ENCODE measurements at places on chromosomes 7 and 10.

GRCh38 chr10:102227050-102227449, 951 bp downstream of the ELOVL3 start:
- DNase-seq = no peak

DNA sequence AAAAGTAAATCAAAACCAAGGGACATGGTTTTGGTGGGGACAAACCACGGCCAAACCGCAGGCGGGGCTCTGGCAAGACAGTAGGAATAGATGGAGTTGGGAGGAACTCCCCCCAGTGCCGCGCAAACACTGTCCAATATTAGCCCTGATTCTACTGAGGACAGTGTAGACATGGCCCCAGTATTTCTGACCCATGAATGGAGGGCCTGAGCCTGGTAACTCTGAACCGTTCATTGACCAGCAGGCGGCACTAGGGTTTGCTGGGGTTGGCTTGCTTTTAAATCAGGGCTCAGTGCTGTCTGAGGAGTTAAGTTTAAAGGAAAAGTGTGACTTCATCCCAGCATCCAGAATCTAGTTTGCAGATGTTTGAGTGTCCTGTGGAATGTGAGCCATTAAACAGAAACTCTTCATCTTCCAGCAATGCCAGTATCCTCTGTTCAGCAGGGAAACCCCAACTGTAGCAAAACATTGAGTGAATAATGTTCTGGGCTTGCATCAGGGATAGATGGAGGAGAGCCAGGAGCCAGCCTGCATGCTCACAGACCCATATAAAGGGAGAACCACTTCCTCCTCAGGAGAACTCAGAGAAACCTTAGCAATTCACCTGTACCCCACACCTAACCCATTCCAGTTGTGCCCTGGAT, 147.4 kb upstream of the PRSS58 start:
- DNase-seq = no peak

DNA sequence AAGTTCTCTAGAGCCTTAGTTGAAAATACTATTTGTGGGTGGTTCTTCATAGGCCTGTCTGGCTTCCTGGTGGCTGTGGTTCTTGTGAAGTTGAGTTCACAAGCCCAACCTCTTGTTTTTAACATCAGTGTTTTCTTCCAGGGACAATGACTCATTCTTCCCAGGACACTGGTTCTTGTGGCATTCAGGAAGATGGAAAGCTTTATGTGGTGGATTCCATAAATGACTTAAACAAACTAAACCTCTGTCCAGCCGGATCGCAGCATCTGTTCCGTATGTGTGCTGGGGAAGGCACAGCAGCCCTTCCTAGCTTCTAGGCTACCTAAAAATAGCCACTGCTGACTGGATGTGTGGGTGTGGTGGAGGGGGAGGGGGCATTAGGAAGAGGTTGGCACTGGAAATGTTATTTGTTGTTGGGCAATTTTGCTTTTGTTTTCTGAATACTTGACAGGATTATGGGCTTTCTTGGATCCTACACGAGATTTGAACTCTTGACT, 3.9 kb downstream of the LSMEM1 start:
- no peak for DNase-seq

DNA sequence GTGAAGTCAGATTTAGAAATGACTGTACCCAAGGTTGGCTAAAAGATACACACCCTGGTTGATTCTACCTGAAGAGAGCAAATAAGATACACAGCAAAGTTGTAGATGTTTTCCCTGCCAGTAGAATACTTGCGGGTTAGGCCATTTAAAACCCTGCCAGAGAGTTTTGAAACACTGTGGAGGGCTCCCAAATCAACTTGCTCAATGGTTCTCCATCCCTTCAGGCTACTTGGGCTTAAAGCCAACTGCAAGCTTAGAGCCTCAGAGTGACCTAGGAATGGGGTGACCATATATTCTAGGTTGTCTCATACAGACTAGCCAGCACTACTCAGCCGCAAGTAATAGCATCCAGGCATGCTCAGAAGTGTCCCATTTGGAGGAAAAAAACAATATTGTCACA, 10.0 kb downstream of the CAV1 start:
- DNase-seq = no peak

DNA sequence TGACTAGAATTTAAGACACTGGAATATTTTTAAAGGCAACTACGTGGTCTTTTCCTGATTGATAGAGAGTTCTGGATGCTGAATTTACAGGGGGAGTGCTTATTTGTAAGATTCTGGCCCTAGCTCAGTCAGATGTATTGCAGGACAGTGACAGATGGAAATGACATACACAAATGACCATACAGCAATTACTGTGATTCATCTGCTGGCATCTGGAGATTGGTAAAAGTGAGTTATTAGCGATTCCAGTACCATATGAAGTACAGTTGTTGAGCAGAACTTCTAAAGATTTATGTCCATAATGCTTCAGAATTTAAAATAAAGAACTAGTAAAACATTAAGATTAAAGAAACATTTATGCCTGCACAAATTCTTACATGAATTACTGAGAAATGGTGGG, 243.2 kb downstream of the CRPPA start:
- no peak for DNase-seq

All from stimulated activated CD4-positive, alpha-beta T cell treated with anti-CD3 and anti-CD28 coated beads, TNF-alpha, amount 100 ng/mL, for 4 hours (primary cell).